WTC11 (cell line): ENCODE measurements at places on chromosomes 6 and 20. TPM values are rescaled to one million over a fixed set of nuclear protein-coding genes. Genes with fewer than 3 reads are reported as not detected.
A peak's percentile ranks its signal among the peaks of the same experiment; 100 is the strongest.

DNA sequence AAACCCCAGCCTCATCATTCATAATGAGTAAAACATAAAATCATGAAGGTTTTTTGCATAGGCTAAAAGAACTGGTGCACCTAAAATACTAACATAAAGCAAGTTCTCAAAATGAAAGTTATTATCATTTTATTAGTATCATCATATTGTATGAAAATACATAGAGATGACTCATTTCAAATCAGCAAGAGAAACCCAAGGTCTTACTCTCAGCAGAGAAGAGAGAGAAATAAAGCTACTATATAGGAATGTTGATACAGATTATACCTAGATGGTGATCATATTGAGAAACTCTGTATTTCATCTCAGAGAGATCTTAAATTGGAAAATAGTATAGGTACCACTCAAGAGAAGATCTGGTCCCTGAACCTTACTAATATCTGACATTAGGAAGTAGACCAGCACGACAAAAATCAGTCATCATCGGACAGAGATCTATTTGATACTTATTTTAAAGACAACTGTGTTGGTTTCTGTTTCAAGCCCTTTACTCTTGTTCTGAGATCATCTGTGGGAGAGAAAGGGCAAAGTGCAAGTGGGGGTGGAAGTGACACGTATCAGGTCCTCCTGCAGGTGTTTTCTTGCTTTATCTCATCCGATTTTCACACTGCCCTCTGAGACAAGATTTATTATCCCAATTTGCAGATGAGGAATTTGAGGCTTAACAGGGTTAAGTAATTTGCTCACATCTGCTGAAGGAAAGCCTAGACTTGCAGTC, 532.3 kb downstream of the MAFB start:
- no peak for DNase-seq

- peak; percentile 81 for DNase-seq
Observed at GRCh38 chr20:1503564-1504227, 12.5 kb upstream of the SIRPB2 start.

DNA sequence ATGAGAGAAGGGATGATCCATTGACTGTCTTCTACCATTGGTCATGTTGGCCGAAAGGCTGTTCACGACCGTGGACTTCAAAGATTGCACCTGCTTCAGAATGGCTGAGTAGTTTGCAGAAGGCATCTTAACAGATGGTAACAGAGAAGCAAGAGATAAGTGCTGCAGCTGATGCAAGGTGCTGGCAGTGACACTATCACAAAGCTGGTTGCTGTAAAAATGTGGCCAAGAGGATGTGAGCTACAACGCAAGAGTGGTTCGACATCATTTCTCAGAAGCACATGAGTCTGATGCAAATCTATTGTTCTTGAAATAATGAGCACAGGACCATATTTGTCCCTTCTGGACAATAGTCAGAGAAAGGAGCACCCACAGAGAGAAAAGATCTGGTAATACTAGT, 27.0 kb upstream of the ANKEF1 start:
- no peak for DNase-seq

DNA sequence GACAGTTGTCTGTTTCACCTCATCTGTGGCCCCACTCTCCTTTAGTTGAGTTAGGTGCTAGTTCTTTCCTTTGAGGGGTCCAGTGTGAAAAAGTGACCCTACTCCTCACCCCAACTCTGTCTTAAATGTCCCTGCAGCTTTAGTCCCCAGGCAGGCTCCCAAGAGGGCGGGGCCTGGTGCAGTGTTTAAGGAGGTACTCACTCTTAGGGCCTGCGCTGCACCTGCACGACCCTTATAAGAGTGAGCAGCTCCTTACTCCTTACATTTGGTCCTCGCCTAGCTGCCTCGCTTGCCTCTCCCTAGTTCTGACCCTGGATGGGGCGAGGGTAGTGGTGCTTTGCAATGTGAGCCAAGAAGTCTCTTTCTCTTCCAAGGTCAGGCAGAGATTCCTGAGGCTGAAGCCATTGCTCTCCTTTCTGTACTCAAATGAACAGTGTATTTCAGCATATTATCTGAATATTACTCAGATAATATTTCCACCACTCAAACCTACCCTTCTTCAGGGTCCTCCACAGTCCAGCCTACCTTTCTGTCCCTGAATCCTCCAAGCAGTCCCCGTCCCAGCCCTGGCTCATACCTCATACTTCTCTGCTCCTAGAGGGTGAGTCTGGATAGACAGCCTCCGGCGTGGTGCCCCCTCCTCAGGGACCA, 11.9 kb upstream of the VEGFA start:
- peak; percentile 5 for DNase-seq

MAP7 gene
- 56.6 to 60.5 TPM (median 59.1 TPM) in 3 replicates for total RNA-seq
